ENCODE measurements at places on chromosomes 12 and 14. TPM values are rescaled to one million over a fixed set of nuclear protein-coding genes. Genes with fewer than 3 reads are reported as not detected.

GRCh38 chr12:97967831-97968230, 505.2 kb downstream of the RMST start:
- H3K4me1 ChIP-seq: no peaks in the 10 kb centered on the region
- DNase-seq: no peak
- H3K27ac ChIP-seq: no peak overlapping the region
- no peaks in the 10 kb centered on the region for H3K27me3 ChIP-seq

DNA sequence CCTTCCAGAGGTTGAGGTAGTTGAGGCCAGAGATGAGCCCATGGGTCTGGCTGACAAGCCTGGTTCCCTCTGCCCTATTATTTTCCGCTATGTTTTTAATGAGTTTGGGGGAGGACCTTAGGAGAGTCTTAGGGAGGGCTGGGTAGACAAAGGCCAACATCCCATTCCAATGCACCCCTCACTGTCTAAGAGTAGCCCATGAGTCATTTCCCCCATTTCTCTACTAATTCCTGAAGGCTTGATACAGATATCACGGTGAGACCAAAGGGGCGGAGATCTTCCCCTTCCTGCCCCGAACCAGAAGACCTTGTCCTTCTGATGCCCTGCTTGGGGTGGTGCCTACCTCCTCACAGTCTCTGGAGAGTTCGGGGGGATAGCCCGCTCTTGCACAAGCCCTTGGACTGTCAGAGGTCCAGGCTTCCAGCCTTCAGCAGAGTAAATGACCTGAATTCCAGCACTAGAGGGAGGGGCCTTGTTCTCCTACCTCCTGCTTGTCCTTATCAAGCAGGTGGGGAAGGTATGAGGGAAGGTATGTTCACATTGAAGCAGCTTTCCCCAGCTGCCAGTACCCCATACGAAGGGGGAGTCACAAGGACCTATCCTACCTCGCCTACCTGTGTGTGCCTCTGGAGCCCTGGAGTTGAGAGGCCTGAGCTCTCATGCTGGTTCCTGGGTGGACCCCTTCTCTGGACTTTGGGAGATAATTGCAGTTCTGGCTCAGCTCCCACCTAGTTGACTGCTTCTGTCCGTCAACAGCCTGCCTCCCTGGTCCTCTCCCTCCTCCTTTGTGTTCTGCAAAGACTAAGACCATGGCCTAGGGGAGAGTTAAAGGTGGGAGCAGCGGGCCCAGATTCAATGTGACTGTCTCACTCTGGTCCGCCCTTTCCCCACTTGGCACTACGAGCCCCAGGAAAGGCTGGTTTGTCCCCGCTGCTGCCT, 3.7 kb downstream of the PSMB11 start:
- H3K4me3 ChIP-seq: no peak overlapping the region
- H3K27me3 ChIP-seq: no peaks in the 10 kb centered on the region
- no peak overlapping the region for H3K27ac ChIP-seq
- peaks cover 5% of the 10 kb centered on the region for H3K36me3 ChIP-seq
- H3K4me1 ChIP-seq: no peaks in the 10 kb centered on the region

- no peak overlapping the region for H3K4me3 ChIP-seq
- no peak for DNase-seq
- no peaks in the 10 kb centered on the region for H3K27me3 ChIP-seq
- H3K27ac ChIP-seq: no peak overlapping the region
Measured at GRCh38 chr12:79200176-79200575, 335.6 kb downstream of the SYT1 start.

DNA sequence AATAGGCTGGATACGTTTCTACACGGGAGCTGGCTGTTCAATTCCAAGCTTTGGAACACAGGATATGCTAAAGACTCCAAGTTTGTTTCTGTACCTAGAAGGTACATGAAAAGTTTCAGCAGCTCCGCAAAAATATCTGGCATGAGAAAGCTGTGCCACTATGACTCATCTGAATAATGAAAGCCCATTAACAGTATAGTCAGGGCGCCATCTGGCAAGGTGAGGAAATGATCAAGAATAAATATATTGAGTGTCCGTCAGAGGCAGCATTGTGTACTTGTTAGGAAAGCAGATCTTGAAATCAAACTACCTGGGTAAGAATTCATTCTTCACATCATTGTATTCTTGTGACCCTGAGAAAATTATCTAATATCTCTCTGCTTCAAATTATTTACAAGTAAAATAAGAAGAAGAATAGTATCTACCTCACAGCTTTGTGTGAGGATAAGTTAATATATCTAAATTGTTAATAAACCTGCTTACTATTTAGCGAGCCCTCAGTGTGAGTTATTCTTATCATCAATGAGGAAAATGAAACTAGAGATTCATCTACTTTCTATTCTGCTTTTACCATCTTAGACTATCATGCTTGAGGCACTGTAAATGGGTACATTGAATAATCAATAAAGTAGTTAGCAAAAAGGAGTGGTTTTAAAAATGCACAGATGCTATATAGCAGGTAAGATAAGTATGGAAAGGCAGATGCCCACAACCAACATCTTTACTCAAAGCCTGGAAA, 53.5 kb downstream of the FSCB start:
- H3K36me3 ChIP-seq: no peaks in the 10 kb centered on the region
- H3K27me3 ChIP-seq: no peaks in the 10 kb centered on the region
- H3K4me1 ChIP-seq: no peaks in the 10 kb centered on the region
- H3K4me3 ChIP-seq: no peak overlapping the region

GRCh38 chr14:100755649-100756048, 29.0 kb downstream of the DLK1 start:
- H3K36me3 ChIP-seq: no peaks in the 10 kb centered on the region
- no peak overlapping the region for H3K4me3 ChIP-seq
- H3K27me3 ChIP-seq: no peaks in the 10 kb centered on the region
- DNase-seq: no peak

- no peaks in the 10 kb centered on the region for H3K36me3 ChIP-seq
- H3K4me3 ChIP-seq: peak overlapping the region; percentile 48
- H3K27ac ChIP-seq: no peak overlapping the region
- no peaks in the 10 kb centered on the region for H3K27me3 ChIP-seq
- H3K4me1 ChIP-seq: peaks cover 5% of the 10 kb centered on the region
Measured at GRCh38 chr14:102775855-102776760, 1.1 kb upstream of the TRAF3 start.

DNA sequence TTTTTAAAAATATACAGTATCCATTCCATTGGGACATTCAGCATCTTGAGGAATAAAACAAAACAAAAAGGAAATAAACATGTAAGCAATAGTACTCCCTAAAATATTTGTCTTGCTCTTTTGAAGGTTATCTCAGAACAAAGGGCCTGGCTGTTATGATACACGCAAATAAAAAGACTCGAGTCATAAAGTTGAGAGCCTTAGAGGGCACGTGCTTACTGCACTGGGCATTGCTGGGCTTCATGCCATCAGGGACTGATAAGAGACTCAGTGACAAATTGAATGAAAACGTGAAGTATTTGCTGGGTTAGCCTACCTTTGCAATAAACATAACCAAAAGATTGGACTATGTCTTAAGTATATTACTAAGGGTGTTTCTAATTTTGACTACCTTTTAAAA, 118.9 kb downstream of the SLC35F4 start:
- no peaks in the 10 kb centered on the region for H3K27me3 ChIP-seq
- H3K36me3 ChIP-seq: no peaks in the 10 kb centered on the region
- H3K4me1 ChIP-seq: no peaks in the 10 kb centered on the region

DNA sequence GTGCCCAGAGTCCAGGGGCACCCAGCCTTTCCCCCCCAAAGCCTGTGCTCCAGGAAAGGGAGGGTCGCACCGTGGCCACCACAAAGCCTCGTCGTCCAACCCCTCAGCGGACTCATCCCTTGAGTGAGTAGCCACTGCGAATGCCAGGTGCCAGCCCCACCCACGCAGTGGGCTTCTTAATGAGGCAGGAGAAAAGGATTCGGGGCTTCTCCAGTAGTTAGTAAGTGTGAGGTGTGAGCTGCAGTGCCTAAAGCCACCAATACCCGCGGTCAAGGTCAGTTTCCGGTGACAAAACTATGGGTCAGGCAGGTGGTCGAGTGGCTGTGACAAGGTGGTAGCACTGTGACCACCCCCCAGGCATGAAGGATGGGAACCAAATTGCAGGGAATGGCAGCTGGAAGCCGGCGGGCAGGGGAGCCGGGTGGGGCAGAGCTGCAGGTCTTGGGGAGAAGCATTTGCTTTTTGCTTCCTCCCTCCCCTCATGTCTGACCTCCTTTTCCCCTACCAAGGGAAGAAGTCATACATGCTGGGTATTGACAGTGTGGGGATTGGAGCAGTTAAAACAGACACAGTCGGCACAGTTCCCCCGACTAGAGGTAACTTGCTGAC, 8.0 kb downstream of the RAN start:
- no peak for DNase-seq
- H3K27me3 ChIP-seq: no peaks in the 10 kb centered on the region
- H3K27ac ChIP-seq: no peak overlapping the region
- H3K4me1 ChIP-seq: no peaks in the 10 kb centered on the region

DNA sequence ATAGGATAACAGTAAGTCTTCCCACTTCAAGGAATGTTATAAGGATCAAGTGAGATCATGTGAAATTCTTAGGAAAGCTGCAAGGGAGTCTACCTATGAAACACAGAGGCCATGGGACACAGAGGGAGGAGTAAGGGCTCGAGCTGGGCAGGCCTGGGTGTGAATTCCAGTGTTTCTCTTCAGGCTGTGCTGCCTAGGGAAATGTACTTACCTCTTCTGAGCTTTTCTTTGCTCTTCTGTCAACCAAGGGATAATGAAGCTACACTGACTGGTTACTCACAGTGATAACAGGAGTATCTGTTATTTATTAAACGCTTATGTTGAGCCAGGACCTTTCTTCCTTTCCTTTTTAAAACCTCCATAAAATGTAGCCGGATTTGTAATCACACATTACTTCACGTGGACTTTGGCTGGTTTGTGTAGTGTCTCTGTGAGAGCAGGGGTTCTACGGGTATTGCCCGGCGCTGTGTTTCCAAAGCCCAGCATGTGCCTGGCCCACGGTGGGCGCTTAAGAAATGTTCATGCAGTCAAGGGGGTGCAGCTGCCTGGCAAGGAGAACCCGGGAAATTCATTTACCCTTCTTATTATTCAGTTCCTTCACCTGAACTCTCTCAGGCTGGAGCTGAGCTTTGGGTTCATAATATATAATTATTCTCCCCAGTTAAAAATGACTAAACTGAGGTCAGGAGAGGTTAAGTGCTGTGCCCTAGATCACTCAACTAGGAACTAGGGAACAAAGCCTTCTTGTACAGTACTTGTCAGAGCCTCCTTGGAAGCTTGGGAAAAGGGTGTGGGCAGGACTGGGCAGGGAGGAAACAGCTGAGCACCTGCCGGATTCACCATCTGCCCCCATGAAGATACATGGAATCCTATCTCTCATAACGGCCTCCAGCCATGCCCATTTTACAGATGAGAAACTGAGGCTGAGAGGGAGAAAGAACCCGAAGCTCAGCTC, 214.2 kb downstream of the CACNA1C start:
- H3K4me3 ChIP-seq: no peak overlapping the region
- no peaks in the 10 kb centered on the region for H3K36me3 ChIP-seq
- no peaks in the 10 kb centered on the region for H3K4me1 ChIP-seq
- no peak for DNase-seq

- no peaks in the 10 kb centered on the region for H3K36me3 ChIP-seq
- no peak overlapping the region for H3K4me3 ChIP-seq
- H3K4me1 ChIP-seq: no peaks in the 10 kb centered on the region
- DNase-seq: no peak
Measured at GRCh38 chr12:108182096-108182495, 53.0 kb downstream of the WSCD2 start.

GRCh38 chr12:51759695-51760094, 88.8 kb downstream of the FIGNL2 start:
- no peaks in the 10 kb centered on the region for H3K36me3 ChIP-seq
- no peak overlapping the region for H3K4me3 ChIP-seq
- H3K27ac ChIP-seq: no peak overlapping the region
- DNase-seq: no peak
- H3K27me3 ChIP-seq: no peaks in the 10 kb centered on the region

- no peak overlapping the region for H3K27ac ChIP-seq
- peaks cover 37% of the 10 kb centered on the region for H3K4me1 ChIP-seq
- no peaks in the 10 kb centered on the region for H3K27me3 ChIP-seq
- no peak overlapping the region for H3K4me3 ChIP-seq
Measured at GRCh38 chr14:68755016-68755353, 37.9 kb downstream of the ZFP36L1 start.

DNA sequence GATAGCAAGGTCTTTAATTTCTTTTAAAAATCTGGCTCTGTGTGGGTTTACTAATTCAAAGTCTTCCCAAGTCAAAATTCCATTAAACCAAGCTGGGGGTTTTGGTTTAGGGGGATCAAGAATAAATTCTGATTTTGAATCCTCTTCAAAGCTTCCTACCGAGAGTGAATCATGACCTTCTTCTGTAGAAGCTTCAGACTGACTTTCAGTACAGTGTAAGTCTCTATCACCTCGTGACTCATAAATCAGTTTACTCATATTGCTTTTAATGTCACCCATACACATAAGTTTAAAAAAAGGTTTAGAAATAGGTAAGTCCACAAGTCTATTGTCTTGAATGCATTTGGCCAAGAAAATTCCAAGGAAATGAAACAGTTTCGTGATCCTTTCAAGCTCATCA, 80.6 kb upstream of the STRN3 start:
- H3K4me3 ChIP-seq: no peak overlapping the region
- H3K4me1 ChIP-seq: no peaks in the 10 kb centered on the region
- H3K36me3 ChIP-seq: peaks cover 65% of the 10 kb centered on the region

- H3K4me3 ChIP-seq: no peak overlapping the region
- no peak overlapping the region for H3K27ac ChIP-seq
- H3K27me3 ChIP-seq: no peaks in the 10 kb centered on the region
- DNase-seq: no peak
- no peaks in the 10 kb centered on the region for H3K36me3 ChIP-seq
Measured at GRCh38 chr14:51370758-51371386, 130.8 kb downstream of the TMX1 start.

DNA sequence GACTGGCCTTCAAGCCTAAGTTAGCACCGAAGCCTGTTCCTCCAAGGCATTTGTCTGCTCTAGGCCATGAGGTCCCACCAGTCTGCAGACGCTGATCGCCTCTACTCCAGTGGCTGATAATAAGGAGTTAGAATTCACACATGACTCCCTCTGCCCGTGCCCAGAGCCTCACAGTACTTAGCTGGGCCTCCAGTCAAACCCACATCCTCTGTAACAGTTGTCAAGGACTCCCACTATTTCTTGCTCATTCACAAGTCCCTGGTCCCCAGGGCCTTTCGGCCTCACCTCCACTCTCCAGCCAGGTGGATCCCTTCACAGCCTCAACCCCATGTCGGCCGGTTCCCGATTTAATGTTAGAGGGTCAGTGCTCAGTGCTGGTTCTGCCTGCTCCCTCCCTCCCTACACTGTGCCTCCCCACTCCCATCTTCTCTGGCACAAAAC, 6.3 kb upstream of the KRT5 start:
- no peaks in the 10 kb centered on the region for H3K4me1 ChIP-seq
- no peaks in the 10 kb centered on the region for H3K36me3 ChIP-seq
- H3K27ac ChIP-seq: no peak overlapping the region
- DNase-seq: no peak

DNA sequence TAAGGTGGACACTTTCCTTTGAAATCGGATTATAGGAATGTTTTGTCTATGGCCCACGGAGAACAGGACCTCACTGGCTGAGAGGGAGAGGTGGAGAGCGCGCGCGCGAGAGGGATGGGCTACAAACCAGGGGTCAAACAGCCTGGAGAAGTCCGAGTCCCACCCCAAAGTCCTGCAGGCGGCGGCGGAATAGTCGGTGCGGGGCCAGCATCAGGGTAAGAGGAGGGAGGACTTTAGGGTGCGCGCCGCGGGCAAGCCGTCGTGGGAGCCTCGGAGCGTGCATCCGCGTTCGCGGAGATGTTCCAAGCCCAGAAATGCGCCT, 3.3 kb upstream of the HOXC8 start:
- H3K4me3 ChIP-seq: no peak overlapping the region
- no peaks in the 10 kb centered on the region for H3K36me3 ChIP-seq
- H3K4me1 ChIP-seq: no peaks in the 10 kb centered on the region
- no peak for DNase-seq

The ANKS1B gene
- 2.4 TPM for total RNA-seq

The CCDC85C gene
- 12.9 TPM for total RNA-seq

The CYP27B1 gene
- total RNA-seq: 72.6 TPM

The MANSC1 gene
- total RNA-seq: not detected

The MGP gene
- 3.2 TPM for total RNA-seq

The CDCA4 gene
- total RNA-seq: 92.3 TPM

Data from SJCRH30 (cell line).